ENCODE measurements at places on chromosomes 13 and 19. TPM values are rescaled to one million over a fixed set of nuclear protein-coding genes. Genes with fewer than 3 reads are reported as not detected.

PRR22 gene
- not detected for total RNA-seq

RAB20 gene
- 13.9 TPM for total RNA-seq

LAIR1 gene
- total RNA-seq, result not detected

SMIM44 gene
- total RNA-seq, result 2.1 TPM

ZNF468 gene
- total RNA-seq, result 61.2 TPM

TNNT1 gene
- 5.9 TPM for total RNA-seq

LILRB3 gene
- not detected for total RNA-seq

IRGC gene
- not detected for total RNA-seq

GJB2 gene
- 0.75 TPM for total RNA-seq

CCL25 gene
- total RNA-seq, result not detected

MBD3L2 gene
- total RNA-seq, result not detected

IGFLR1 gene
- total RNA-seq, result 1.8 TPM

VSTM2B gene
- total RNA-seq, result not detected

AXL gene
- 151 TPM for total RNA-seq

ZNF83 gene
- 165 TPM for total RNA-seq

DNA sequence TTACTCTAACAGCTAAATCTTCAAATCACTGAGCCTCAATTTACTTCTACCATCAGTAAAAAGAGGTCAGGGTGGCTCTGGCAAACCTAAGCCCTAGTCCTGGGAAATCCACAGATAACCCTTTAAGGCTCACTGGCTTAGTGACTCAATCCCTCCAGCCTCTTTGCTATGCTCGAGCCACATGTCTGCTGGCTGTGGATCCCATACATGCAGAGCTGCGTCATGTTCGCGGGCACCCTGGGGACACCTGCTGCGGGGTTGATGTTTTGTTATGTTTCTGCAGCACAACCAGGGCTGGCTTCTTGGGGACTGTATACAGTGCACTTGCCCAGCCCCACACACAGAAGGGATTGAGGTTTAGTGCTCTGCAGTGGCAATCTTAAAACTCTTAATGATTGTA, 41.6 kb upstream of the C13orf42 start:
- no peak for DNase-seq

DNA sequence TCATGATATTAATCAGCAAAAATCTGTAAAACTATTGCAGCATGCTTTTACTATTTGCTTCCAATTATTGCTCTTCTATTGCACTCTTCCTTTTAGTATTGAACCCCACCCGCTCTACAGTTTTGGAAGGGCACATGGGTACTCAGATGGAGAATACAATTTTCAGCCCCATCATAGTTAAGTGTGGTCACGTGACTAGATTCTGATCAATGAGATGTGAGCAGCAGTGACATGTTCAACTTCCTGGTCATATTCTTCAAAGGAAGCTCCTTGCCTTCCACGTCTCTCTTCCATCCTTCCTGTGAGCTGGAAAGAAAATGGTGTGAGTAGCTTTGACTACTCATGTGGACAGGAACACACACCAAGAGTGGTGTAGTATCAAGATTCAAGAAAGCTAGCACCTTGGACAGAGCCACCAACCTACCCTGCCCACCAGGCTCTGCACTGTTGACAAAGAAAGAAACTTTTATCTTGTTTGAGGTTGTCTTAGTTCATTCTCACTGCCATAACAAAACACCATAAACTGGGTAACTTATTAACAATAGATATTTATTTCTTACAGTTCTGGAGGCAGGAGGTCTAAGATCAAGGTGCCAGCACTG, 3.8 kb upstream of the FGF14 start:
- DNase-seq, result peak; percentile 49

DNA sequence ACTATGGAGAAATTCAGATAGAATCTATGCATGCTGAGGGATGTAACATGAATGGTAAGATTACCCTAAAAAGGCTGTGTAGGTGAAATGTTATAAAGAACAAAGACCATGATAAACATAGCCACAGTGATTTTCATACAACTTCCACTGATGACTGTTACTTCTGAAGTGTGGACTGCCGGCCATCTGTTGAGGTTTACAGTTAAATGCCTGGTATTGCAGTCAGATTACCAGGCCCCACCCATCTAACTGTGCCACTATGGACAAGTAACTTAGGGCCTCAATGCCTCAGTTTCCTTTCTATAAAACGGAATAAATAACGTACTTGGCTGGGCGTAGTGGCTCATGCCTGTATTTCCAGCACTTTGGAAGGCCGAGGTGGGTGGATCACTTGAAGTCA, 395.6 kb downstream of the KLF12 start:
- DNase-seq, result no peak

DNA sequence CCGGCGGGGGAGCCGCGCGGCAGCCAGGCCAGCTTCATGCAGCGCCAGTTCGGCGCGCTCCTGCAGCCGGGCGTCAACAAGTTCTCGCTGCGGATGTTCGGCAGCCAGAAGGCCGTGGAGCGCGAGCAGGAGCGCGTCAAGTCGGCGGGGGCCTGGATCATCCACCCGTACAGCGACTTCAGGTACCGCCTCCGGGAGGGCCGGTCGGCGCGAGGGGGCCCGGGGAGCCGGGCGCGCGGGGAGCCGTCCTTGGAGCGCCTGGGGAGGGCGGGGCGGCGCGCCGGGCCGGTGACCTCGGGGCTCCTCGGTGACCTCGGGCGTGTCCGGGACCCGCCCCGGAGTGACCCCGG, 690 bp downstream of the HCN2 start:
- no peak for DNase-seq

DNA sequence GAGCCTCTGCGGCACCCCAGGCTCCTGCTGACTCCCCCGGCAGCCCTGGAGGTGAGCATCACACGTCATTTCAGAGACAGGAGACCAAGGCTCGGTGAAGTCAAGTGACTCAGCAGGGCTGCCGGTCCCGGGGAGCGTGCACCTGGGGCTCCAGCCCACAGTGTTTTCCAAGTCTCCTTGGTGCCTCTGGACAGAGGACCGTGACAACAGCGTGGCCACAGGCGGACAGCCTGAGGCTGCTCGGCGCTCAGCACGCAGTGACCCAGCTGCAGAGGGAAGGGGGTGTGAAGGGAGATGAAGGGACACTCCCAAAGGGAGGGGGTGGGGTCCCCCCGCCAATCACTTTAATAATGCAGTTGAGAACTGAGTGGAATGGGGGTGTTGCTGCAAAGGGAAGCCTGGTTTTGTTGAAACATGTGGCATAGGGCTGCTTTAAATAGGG, 17.5 kb upstream of the ASPDH start:
- DNase-seq, result no peak

GRCh38 chr13:75841905-75842304, 205.8 kb downstream of the LMO7 start:
- no peak for DNase-seq

DNA sequence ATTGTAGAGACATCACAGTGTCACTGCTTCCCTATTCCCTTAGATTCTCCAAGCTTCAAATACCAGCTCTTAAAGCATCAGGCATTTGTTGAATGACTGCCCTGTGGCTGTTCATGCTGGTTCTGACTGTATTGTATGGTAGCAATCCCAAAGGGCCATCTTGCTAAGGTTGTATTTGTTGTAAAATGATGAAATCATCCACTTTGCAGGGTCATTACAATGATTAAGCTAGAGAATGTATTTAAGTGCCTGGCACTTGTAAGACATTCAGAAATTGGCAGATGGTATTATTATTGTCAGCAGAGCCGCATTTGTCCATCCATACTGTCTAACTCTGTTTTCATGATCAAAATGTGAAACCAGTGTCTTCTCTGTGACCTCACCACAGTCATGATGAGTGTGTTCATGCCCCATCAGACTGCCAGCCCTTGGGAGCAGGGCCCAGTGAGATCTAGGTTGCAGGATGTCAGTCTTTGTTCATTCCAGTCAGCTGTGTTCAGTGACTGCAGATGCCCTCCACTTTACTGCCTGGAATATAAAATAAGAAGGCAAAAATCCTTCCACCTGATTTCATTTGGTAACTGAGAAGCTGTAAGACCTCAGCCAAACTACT, 86.1 kb downstream of the DHRS12 start:
- peak; percentile 21 for DNase-seq

DNA sequence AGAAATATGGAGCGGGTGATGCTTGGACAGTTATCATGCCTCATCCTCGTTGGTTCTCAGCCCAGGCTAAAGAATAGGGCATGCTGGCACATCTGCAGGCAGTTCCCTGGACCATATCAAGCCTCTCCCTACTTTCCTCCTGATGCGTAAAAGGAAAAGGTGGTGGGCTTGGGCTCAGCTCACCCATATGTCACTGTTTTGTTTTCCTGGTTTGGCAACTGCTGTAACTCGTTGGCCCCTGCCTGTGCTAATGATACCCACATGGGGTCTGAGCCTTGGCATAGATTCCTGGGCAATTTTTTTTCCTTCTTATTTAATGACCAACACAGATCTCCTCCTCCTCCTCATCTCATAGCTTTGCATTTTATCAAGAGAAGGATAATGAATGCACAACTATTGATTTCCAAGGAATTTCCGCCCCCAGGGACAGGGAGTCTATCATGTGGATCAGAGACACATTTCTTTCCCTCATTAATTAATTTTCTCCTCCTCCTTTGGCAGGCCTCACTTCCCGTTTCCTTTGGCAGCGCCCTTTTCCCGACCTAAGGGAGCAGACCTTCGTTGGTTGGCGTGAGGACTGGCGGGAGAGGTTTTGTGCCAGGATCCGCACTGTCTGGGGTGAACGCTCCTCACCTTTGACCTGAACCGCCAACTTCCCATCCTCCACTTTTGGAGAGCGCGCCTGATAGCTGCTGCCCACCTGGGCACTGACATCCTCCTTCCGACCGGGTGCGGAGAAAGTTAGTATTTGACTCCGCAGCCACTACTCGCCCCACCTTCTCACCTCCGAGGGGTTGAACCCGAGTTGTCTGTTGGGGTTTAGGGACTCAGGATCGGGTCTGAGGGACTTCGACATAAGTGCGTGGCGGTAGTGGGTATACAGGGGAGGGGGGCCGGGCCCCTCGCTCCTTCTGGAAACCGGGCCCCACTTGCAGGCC, 3.4 kb upstream of the POU4F1 start:
- no peak for DNase-seq

GRCh38 chr13:106132216-106132615, 403.2 kb downstream of the EFNB2 start:
- DNase-seq, result peak; percentile 81

DNA sequence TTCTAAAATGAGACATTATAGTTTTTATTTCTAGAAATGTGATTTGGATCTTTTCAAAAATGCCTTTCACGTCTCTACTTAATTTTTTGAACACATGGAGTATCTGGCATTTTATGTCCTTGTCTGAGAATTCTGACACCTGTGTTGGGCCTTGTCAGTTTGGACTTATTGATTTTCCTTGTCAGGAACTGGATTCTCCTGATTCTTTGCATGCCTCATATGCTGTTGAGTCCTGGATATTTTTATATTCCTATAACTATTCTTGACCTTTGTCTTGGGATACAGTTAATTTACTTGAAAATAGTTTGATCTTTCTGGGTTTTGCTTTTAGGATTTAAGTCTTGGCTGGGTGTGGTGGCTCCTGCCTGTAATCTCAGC, 10.3 kb downstream of the ADPRHL1 start:
- no peak for DNase-seq

DNA sequence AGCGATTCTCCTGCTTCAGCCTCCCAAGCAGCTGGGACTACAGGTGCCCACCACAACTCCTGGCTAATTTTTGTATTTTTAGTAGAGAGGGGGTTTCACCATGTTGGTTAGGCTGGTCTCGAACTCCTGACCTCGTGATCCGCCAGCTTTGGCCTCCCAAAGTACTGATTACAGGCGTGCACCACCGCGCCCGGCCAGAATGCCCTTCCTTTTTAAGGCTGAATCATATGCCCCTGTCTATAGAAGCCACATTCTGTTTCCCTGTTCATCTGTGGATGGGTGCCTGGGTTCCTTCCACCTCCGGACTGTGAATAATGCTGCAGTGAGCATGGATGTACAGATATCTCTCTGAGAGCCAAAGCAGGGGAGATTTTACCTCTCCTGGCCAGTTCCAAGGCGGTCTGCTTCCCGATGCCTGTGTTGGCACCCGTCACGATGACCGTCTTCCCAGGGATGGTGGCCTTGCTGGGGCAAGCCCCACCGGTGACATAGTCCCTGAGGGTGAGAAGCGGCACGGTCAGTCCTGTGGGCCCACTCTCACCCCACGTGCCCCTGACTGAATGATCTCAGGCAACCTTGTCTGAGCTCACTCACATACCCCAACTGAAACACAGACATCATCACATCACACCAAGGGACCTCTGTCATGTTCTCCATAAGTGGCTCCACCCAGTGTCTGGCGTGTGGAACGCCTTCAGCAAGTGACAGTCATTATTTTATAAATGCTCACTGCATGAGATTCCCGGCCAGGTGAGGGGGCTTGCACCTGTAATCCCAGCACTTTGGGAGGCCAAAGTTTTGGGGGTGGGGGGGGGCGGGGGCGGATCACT, 4.0 kb downstream of the RDH13 start:
- DNase-seq, result no peak

GRCh38 chr13:103961129-103961528, 894.9 kb upstream of the SLC10A2 start:
- peak; percentile 24 for DNase-seq

GRCh38 chr13:59413126-59413525, 750.6 kb downstream of the DIAPH3 start:
- DNase-seq, result peak; percentile 30

- DNase-seq, result no peak
These were observed 11.7 kb upstream of the ATP12A start for GRCh38 chr13:24668511-24668910.

DNA sequence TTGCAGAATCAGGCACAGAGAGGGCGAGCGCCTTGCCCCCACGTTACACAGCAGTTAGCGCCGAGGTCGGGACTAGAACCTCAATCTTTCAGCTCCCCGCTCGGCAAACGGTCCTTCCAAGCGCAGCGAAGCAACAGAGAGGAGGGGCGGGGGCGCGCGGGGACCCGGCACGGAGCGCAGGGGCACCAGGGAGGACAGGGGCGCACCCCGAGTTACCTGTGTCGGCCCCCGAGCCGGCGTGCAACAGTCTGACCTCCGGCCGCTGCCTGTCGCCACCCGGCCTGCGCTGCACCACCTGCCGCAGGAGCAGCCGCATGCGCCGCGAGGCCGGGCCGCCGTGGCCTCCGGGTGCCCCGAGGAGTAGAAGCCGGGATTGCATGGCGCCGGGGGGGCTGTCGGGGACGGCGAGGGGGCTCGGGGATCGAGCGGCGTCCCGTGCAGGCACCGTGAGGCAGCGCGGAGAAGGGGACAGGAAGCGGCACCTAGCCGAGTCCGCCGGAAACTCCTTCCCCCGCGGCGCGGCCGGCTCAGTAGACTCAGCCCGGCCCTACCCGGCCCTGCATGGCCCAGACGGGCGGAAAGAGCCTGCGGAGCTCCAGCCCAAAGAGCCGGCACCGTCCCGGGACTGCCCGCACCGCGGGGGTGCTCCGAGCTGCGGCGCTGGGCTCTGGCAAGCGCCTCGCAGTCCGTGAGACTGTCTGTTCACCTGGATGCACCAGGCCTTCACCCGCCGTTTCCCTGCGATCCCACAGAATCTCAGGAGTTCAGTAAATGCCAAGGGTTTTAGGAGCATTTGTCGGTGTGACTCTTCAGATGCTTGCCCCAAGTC, at the start of gene VWA8:
TSS of gene VWA8 (minus strand) at position 473 of the 829 bp plus-strand sequence. CDS start at position 379, 94 bp downstream.
- DNase-seq, result peak; percentile 40

- DNase-seq, result no peak
These were observed 60.6 kb downstream of the LRCH1 start for GRCh38 chr13:46613409-46614049.
